ENCODE measurements at places on chromosomes 2 and 18.

GRCh38 chr2:38120264-38120592, 44.3 kb upstream of the CYP1B1 start:
- DNase-seq: no peak

- no peak for DNase-seq
Measured at GRCh38 chr2:162965191-162965590, 126.6 kb upstream of the KCNH7 start.

DNA sequence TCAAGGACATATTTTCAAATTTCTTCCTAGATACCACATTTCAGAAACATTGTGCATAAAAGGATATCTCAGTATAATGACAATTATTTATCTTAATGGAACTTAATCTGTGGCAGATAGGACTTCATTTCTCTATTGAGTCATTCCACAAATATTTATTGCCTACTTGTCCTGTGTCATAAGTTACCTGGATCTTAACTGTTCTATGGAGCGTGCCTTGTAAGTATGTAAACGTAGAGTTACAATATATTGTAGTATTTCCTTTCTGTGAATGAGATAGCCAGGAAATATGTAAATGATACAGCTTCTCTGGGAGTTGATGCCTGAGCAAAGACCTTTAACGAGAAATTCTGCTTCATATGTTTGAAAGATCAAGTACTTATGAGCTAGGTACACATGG, 2.5 kb downstream of the AGFG1 start:
- no peak for DNase-seq

DNA sequence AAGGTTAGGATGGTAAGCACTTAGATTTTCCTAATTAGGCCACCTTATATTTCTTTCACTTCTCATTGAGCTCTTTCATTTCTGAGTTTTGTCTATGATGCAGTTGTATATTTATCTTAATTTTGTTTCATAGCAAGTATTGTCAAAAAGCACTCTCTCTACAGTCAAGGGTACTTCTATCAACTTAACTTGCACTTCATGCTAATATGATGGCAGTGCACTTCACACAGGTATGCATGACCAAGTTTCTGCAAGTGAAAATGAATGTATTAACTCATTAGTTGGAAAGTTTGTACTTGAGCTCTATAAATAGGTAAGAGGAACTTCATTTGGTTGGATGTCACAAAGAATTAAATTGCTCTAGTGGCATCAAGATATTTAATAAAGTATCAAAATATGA, 51.5 kb upstream of the CDH19 start:
- DNase-seq: no peak

GRCh38 chr2:38427936-38428335, 50.9 kb upstream of the ATL2 start:
- DNase-seq: no peak

DNA sequence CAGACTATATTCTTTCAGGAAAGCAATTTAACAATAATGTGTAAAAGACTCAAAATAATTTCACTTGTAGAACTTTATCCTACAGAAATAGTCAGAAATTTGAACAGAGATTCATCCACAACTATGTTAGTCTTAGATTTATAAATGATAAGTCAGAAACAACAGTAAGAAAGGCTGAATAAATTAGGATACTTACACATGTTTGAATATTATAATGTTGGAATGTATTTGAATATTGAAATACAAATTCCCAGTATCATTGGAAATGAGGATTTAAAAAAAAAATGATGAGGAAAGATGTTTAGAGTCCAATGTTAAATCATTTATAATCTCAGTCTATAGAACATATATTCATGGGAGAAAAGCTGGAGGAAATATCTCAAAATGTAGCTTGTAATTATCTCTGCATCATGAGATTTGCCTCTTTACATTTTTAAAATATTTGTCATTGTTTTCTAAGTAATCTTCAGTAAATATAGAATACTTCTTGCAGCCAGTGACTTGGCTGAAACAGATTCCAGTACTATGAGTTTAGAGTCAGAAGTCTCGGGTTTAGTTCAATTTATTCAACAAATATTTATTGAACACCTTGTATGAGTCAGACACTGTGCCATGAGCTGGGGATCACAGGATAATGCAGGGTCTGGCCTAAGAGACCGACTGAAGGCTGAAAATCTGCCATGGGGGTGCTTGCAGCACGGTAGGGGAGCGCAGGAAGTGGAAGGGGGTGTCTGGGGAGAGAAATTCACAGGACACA, 32.3 kb downstream of the CXCR4 start:
- no peak for DNase-seq

DNA sequence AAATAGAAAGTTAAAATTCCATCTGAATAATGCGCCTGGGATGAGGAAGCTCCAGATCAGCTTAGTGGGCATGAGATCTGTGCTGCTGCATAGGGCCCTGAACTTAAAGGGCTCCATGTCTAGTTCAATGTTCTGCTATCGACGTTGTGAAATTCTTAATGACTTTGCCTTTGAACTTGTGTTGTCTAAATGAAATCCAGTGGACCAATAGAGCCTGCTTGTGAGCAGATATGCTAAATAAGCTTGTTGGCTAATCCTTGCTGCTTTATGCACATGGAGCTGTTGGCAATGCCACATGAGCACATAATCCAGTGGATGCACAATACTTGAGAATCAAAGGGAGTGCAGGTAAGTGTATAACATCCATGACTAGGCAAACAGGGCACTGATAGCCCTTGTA, 228.6 kb downstream of the TNS1 start:
- no peak for DNase-seq

- no peak for DNase-seq
Measured at GRCh38 chr18:51195086-51195450, 2.4 kb downstream of the MEX3C start.

DNA sequence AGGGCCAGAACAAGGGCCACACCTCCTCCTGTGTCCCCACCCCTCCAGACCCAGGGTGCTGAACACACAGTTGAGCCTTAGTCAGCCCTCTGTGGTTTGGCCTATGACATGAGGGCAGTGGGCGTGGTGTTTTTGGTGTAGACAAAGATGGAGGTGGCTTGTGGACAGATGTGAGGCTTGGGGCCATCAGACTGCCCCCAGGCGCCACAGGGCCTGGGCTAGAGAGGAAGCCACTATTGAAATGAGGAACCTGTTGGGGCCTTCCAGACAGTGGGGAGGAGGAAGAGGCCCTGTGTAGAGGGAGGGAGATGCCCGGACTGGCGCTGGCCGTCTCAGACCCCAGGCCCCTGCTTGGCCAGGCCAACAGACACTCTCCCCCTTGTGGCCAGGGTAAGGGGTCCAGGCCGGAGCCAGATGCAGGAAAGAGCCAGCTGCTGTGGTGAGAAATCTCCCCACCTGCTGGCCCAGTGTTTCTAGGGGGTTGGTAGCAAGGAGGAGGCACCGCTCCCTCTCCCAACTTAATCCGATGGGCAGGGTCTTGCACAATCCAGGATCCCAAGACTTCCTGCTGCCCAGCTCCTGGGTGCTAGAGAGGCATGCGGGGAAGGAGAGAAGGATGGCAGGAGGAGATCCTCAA, 53.8 kb downstream of the SMAD7 start:
- no peak for DNase-seq

DNA sequence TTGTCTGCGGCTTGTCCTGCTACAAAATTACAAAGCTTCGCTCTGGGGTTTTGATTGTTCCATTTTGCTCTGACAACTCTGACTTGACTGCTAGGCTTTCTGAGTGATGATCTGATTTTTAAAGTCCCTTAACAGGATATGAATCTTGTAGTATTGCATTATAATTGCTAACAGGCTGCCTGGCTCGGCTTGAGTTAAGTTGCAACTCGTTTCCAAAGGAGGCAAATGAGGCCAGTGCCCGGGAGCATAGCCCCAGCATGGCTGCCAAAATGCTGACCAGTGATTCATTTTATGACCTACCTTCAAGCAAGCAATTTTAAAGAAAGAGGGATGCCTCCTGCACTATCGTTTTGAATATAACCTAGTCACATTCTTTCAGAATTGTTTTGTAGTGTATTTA, 135.4 kb downstream of the COL6A3 start:
- DNase-seq: no peak

GRCh38 chr2:31384351-31384750, 30.2 kb downstream of the XDH start:
- DNase-seq: no peak

DNA sequence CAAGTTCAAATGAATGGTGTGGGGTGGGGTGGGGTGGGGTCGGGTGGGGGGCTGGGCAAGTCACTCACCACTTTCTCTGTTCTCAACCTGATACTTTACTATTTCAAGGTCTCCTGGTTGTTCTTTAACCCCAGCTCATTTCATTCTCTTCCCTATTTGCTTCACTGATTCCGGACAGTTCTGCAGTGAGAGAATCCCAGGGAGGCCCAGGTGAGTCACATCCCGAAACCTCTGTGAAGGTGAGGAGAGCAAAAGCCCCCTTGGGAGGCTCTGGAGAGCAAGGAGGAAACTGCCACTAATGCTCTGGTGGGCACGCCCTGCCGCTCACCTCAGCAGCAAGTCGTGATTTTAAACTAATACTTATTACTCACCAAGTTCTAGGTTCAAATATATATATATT, 8.9 kb downstream of the EDAR start:
- DNase-seq: no peak

- DNase-seq: no peak
Measured at GRCh38 chr2:235391921-235392615, 101.8 kb upstream of the AGAP1 start.

DNA sequence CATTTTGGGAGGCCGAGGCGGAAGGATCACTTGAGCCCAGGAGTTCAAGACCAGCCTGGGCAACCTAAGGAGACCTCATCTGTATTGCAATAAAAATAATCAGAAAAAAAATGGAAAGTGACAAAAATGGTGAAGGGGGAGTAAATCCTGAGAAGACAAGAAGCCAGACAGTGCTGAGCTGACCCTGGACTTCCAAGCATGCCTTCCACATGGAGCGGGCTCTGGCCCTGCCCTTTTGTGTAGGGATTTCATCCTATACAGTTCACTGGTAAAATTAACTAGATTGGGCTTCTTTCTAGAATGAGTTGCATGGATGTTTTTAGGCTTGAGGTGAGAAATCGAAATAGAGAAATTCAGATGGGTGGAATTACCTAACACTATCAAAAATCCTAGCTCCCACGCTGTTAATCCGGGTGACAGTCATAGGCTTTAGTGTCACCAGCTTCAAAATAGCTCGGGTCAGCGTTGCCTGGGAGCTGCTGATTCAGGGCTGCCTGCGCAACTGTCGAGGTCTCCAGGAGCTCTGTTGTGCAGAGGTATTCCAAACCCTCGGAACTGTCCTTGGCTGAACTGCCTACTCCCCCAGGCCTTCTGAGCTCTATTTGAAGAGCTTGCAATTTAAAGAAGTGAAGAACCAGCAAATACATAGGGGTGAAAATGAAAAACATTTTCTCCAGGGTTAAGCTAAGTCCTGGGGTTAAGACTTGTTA, 21.5 kb upstream of the ZNF532 start:
- no peak for DNase-seq

DNA sequence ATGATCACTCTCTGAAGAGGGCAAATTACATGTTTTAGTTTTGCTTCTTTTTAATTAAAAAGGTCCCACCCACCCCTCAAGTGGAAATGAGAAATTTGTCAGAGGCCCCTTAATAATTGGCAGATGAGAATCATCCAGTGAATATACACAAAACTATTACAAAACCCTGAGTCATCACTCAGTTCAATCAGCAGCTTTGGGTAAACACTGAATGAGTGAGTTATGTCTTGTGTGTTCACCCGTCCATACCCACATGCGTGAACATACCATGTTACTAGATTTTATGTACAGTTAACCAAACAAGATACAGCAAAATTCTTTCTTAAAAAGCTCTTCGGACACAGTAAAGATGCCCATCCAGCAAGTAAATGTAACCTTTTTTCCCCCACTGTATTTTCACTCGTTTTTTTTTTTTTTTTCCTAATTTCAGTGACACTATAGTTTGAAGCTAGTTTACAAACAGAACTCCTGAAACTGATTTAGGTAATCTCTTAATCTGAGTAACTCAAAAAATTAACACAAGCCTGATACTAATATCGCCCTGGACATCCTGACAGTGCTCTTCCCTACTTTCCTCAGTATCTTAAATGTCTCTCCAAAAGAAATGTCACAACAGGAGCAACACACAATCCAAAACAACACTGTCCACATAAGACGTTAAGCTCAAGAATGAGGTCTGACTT, 1.4 kb downstream of the PSME4 start:
- DNase-seq: peak; percentile 21

- DNase-seq: no peak
Measured at GRCh38 chr2:75560022-75560767, 544 bp downstream of the EVA1A start.

DNA sequence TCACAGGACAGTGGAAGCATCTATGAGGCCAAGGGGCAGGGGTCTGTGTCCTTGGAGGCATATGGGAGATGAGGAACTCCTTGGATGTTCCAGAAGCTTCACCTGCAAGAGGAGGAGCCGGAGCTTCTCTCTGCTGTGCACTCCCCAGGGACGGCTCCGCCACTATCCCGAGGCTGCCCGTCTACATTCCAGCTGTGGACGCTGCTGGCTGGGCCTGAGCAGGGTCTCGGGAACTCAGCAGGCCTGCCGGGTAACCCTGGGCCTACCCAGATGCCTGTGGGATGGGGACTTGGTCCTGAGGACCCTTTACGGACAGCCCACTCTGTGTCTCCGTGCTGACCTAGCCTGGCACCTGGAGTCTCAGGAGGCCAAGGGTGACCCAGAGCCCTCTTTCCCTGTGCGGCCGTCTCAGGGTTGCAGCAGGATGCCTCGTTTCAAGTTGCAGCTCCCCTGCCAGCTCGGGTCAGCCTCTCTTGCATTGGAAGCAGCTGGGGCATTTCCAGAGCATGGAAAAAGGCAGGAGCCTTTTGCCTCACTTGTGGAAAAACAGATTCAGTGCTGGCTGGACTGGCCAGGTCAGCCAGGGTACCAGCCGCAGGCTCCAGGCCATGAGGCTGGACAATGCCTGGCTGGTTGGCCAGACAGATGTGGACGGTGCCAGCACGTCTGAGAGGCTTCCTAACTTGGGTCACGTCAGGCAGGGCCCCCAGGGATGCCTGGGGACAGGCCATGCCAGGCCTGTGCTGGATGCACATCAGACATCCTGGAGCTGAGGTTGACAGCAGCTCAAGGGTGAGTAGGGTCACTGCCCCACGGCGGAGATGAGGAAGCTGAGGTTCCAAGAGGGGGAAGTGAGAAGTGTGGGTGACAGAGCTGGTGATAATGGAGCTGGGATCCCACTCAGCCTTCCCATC, 41.5 kb downstream of the SCTR start:
- no peak for DNase-seq

- no peak for DNase-seq
Measured at GRCh38 chr2:196887431-196887830, 39.1 kb downstream of the PGAP1 start.

DNA sequence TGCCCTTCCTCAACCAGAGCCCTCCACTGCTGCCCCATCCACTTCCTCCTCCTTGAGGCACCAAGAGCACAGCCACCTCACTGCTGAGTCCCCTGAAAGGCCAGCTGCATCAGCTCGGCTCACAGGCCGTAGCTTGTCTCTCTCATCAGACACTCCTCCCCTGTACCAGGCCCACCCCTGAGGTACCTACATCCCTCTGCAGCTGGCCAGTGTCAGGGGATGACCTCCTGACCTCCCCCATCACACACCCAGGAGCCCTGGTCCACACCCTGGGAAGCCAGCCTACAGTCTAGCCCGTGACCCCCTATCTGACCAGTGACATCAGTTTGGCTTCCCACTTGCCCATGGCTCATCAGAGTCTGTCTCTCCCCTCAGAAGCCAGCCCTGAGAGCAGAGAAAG, 205.6 kb downstream of the TNS1 start:
- DNase-seq: peak; percentile 45

Measured in NCI-H1417 (cell line).